ENCODE measurements at places on chromosomes 5 and 9.

GRCh38 chr5:33371660-33372059, 69.1 kb upstream of the TARS1 start:
- DNase-seq, result no peak

- no peak for DNase-seq
Measured at GRCh38 chr9:124078641-124079040, 67.1 kb downstream of the LHX2 start.

- no peak for DNase-seq
Measured at GRCh38 chr5:41522193-41522786, 11.9 kb upstream of the PLCXD3 start.

DNA sequence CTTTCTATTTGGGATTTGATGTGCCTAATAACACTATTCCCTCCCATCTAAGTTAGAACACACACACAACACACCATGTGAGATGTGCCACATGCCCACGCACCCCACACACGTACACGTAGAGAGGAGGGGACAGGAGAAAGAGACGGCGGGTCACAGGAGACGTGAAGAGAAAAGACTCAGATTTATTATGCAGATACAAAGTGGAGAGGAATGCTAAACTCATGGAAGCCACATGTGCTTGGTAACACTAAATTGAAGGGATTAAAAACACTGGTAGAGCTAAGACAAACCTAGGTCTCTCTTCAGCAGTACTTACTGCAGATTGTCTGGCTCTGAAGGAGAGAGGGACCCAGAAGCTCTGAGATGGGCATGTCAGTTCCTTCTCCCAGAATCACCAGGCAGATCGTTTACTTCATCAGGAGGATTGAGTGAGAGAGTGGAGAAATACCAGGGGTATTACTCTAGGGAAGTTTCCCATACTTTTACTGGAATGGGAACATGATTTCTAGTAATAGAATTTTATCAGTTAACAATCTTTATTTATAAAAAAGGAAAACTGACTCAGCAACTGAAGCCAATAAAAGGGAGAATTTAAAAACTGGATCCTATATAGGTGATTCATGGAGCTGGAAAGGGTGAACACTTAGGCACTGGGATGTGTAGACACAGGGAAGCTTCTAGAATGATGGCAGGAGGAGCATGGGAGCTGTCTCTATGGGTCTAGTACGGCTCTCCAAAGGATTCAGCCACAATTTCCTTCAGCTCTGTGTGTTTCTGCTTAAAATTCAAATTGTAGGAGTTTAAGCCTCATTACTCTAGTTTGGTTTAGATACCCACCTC, 139.4 kb downstream of the MACIR start:
- no peak for DNase-seq

- no peak for DNase-seq
Measured at GRCh38 chr9:137593176-137593575, 2.9 kb upstream of the ZMYND19 start.

- DNase-seq, result no peak
Measured at GRCh38 chr9:131712151-131712716, 27.6 kb downstream of the RAPGEF1 start.

GRCh38 chr5:154395407-154396106, 50.2 kb upstream of the SAP30L start:
- no peak for DNase-seq

GRCh38 chr5:59767681-59768151, 125.8 kb downstream of the PDE4D start:
- DNase-seq, result no peak

- no peak for DNase-seq
Measured at GRCh38 chr5:68612972-68613371, 397.4 kb downstream of the PIK3R1 start.

- no peak for DNase-seq
Measured at GRCh38 chr9:115921301-115921700, 232.3 kb upstream of the PAPPA start.

Measured in stimulated activated CD4-positive, alpha-beta T cell treated with anti-CD3 and anti-CD28 coated beads, TNF-alpha, amount 100 ng/mL, for 4 hours (primary cell).